Glutamatergic neuron (in vitro differentiated cells): ENCODE measurements at places on chromosomes 4 and X.

GRCh38 chrX:129650821-129651510 lies 3.8 kb downstream of the APLN start:
- no peaks in the 10 kb centered on the region for H3K4me1 ChIP-seq
- H3K4me3 ChIP-seq = no peak overlapping the region
- H3K27ac ChIP-seq = no peak overlapping the region
- H3K27me3 ChIP-seq = peaks cover 4% of the 10 kb centered on the region

GRCh38 chr4:176377780-176378179 lies 58.0 kb downstream of the SPCS3 start:
- DNase-seq = no peak
- H3K27me3 ChIP-seq = no peaks in the 10 kb centered on the region
- no peak overlapping the region for H3K4me3 ChIP-seq

GRCh38 chr4:153564630-153565525 lies 98.7 kb downstream of the TMEM131L start:
- peak overlapping the region; percentile 21 for H3K27ac ChIP-seq
- H3K4me3 ChIP-seq = no peak overlapping the region
- peaks cover 8% of the 10 kb centered on the region for H3K4me1 ChIP-seq
- no peak for DNase-seq

GRCh38 chrX:15797707-15798106 lies 7.4 kb downstream of the ZRSR2 start:
- H3K27me3 ChIP-seq = no peaks in the 10 kb centered on the region
- no peak overlapping the region for H3K4me3 ChIP-seq
- H3K36me3 ChIP-seq = no peaks in the 10 kb centered on the region
- H3K4me1 ChIP-seq = no peaks in the 10 kb centered on the region

DNA sequence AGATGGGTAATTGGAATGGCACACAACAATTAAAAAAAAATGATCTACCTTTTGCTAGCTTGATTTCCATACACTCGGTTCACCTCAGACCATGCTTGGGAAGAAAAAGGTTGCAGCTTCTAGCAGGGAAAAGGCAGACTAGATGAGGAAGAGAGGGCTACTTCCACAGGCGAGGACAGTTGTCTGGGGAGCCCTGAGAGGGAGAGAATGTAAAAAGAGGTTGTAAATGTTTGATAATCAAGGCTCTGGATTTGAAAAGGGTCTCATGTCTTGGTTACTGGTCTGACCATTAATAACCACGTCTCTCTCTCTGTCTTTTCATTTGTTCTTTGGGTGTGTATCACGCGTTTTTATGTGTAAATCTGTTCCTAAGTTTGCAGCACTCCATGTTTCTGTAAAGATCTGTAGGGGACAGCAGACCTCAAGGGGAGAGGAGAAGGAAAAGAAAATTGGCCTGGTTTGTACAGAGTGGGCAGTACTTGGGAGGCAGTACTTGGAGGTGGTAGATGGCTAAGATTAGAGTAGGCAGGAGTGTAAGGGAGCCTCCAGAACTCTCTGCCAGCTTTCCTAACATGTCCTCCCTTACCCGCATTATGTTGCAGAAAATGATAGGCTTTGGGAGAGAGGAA lies 750 bp downstream of the ARMCX5 start:
- H3K4me1 ChIP-seq = peaks cover 10% of the 10 kb centered on the region
- peak overlapping the region; percentile 97 for H3K4me3 ChIP-seq
- peaks cover 5% of the 10 kb centered on the region for H3K36me3 ChIP-seq
- peak overlapping the region; percentile 98 for H3K27ac ChIP-seq
- no peaks in the 10 kb centered on the region for H3K27me3 ChIP-seq
- DNase-seq = no peak

- no peaks in the 10 kb centered on the region for H3K36me3 ChIP-seq
- H3K4me3 ChIP-seq = no peak overlapping the region
- no peak overlapping the region for H3K27ac ChIP-seq
- no peaks in the 10 kb centered on the region for H3K27me3 ChIP-seq
- DNase-seq = no peak
Observed at GRCh38 chrX:94560930-94561329, 886.9 kb downstream of the FAM133A start.

GRCh38 chrX:112774142-112774541 lies 66.5 kb downstream of the AMOT start:
- no peak for DNase-seq
- peaks cover 2% of the 10 kb centered on the region for H3K27me3 ChIP-seq
- no peaks in the 10 kb centered on the region for H3K36me3 ChIP-seq
- no peak overlapping the region for H3K4me3 ChIP-seq
- H3K27ac ChIP-seq = peak overlapping the region; percentile 90

- no peaks in the 10 kb centered on the region for H3K36me3 ChIP-seq
- peak overlapping the region; percentile 75 for H3K27ac ChIP-seq
- DNase-seq = no peak
Observed at GRCh38 chr4:45063696-45064095, 337.3 kb upstream of the GNPDA2 start.

DNA sequence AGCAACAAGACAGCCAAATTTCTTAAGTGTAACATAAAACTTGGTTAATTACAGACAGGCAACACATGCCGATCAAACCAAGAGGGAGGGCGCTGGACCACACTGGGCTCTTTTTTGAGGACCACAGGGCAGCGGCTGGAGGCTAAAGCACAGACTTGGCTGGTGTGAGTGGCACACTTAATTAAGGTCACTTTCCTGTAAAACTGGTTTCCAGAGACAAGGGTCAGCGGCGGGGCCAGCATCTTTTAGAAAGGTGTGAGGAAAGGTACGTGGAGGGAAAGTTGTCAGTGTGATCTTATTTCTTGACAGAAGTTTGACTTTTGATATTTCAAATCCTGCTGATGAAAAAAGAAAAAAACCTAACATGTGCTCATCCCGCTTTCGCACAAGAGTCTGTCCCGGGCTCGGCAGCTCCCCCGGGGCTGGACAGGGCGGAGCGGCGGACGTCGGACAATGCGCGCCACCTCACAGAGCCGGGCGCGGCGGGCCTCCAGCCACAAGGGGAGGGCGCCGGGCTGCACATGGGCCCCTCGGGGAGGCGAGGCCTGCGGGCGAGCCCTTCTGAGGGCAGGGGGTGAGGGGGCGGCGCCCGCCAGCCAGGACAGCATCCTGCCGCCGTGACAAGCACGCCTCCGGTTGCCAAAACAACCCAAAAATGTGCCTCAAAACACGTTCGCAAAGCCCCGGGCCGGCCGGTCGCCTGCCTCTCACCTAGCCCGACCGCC lies 660 bp upstream of the HSPA4L start:
- peak overlapping the region; percentile 99 for H3K4me3 ChIP-seq
- H3K36me3 ChIP-seq = no peaks in the 10 kb centered on the region
- H3K27ac ChIP-seq = peak overlapping the region; percentile 54
- peak; percentile 66 for DNase-seq
- H3K27me3 ChIP-seq = peaks cover 10% of the 10 kb centered on the region

DNA sequence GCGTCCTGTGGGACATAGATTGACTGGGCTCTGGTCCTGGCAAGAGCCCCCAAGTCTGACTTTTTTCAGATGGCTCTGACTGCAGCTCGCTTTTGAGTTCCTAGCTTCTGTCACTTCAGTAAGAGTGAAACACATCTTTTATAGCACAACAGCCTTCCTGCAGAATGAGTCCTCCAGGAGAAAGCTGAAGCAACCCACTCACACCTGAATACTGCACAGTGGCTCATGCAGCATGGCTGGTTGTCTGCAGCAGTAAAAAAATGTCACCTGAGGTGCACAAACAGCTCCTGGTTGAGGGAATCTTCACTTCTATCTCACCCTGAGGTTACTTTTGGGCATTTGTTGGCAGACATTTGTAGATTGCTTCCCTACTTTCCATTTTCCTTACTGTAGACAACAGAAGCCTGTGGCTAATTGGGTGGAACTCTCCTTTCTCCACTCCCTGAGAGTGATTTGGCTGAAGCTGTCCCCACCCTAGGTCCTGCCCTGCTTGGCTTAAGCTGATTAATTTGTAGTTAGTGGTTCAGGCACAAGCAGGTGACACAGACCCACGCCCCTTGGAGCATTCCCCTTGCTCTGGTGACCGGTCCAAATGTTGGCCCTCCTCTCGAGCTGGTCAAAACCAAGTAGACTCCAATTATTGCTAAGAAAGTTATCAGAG lies 99.7 kb downstream of the NPNT start:
- H3K27ac ChIP-seq = no peak overlapping the region
- H3K4me1 ChIP-seq = no peaks in the 10 kb centered on the region
- no peaks in the 10 kb centered on the region for H3K27me3 ChIP-seq

GRCh38 chr4:185396724-185397385 lies at the start of gene ANKRD37:
TSS of gene ANKRD37 (plus strand) at chr4:185396841. CDS start at chr4:185396924, 83 bp downstream.
- peaks cover 9% of the 10 kb centered on the region for H3K27me3 ChIP-seq
- H3K27ac ChIP-seq = peak within 1 kb of the TSS; percentile 85
- H3K4me1 ChIP-seq = peaks cover 8% of the 10 kb centered on the region
- H3K36me3 ChIP-seq = no peaks in the 10 kb centered on the region
